ENCODE measurements at places on chromosomes 12 and 14.

DNA sequence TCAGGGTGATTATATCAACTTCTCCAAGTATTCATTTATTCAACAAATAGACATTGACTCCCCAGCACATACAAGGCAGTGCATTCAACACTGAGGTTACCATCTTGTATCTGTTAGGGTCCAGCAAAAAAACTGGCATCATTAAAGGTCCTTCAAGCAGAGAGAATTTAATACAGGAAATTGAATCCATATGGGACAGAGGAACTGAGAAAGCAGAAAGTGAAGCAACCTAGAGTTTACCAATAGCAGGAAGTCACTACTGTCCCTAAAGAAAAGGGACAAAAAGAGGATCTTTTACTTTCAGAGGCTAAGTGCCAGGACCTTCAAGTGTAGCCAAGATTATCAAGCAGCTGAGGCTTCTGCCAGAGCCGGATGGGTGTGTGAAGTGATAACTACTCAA lies 237.8 kb upstream of the TBX3 start:
- no peak for DNase-seq

DNA sequence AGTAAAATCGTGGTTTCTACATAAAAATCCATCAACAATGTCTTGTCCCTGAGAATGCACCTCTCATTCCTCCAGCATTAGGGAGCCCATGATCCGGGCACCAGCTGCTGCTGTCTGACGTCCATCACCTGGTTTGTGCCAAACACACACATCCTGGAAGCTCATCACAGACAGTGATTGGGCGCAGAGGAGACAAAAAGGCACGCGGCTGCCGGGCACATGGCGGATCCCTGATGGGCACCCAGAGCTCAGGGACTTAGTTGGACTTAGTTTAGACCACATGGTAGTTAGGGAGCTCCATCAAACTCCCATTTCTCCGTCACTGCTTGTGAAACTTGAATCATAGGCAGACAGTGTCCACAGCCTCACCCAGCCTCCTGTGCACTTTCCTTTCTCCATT lies 1059.3 kb downstream of the TMEM121 start:
- DNase-seq = no peak

DNA sequence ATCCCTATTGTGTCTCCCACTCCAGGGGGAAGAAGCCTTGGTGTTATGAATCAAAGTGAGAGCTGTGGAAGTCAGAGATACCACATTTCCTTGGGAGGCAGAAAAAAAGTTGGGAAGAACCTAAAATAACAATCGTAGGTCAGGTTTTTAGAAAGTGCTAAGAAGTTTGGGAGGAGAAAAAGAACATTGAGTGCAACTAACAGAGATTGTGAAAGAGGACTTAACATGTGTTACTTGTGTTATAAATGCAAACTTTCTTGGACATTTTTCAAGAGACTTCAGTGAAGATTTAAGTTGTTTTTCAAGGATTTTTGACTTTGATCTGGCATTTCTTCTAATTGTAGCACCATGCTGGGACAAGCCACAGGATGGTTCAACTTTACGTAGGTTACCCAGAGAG lies 7.8 kb upstream of the ERP27 start:
- DNase-seq = no peak

GRCh38 chr12:124032265-124032886 lies 59.4 kb downstream of the ZNF664 start:
- peak; percentile 74 for DNase-seq

- DNase-seq = no peak
Observed at GRCh38 chr14:60508363-60508706, 611 bp upstream of the SIX6 start.

GRCh38 chr12:32548691-32549281 lies 130.3 kb upstream of the DNM1L start:
- no peak for DNase-seq

DNA sequence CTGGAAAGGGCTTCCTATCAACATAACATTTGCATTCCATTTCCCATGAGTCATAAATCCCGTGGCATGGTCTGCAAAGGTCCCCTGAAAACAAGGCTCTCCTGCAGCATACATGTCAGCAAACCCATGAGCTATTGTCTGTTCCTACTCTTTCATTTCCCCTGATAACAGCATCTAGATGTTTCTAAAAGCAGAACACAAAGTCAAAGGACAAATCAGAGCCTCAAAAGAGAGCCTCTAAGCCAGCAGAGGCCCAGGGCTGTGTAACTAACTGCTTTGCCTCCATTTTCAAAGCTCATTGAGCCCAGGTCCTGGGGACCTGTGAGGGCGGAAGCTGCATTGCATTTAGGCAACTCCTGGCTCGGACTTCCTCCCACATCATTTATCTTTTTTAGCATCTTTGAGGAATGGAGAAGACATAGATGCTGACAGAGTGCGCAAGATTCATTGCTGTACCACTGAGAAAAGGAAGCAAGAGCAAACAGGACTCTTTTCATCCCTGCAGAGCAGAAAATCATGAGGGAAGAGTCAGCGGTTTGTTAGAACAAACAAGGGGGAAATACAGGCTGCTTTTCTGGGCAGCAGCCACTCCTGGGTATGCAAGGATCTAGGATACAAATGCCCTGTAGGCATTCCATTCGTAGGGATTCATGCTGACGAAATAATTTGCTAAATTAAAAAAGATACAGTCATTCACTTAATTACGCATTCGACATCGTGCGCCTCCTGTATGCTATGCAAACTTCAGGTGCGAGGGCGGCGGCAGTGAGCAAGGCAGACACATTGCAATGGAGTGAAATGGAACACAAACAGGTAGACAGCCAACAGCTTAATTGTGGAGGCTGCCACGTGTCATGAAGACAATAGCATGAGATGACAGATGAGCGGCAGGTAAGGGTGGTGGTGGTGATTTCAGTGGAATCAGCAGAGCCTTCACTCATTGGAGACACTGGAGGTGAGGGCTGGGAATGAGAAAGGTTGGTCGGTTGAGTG lies 131.0 kb downstream of the TMEM132D start:
- DNase-seq = no peak

DNA sequence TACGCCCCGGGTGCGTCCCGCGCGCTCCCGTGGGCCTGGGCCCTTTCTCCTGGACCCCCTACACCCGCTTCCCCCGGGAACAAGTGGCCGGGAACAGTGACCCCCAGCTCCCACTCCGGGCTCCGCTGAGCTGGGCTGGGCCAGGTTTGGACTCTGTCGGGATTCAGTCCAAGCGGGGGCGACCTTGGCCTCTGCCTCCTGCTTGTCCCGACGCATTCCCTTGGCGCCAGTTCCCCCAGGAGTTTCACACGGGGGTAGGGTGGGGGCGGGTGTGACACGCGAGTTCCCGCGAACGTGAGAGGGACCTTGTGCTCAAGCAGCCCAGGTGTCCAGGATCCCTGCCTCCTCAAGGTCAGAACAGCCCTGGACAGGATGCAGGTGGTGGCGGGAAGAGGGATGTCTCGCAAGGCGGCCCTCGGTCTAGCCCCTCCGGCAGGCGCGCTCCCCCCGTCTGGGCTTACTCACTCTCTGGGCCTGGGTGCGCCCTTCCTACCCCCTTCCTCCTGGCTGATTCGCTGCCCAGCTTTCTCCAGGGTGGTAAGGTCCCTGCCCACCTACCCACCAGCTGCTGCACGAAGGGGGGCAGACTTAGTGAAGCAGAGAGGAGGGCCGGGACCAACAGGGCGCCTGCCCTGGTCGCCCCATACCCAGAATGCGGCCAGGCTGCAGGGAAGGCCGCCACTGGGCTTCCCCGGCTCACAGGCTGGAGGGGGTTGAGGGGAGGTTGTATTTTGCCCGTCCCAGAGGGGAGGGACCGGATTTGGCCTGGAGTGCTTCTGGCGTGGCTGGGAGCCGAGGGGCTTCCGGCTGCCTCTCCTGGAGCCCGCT lies 862 bp downstream of the CRIP2 start:
- DNase-seq = no peak

GRCh38 chr14:97070259-97070658 lies 273.1 kb downstream of the VRK1 start:
- DNase-seq = peak; percentile 51

- peak; percentile 56 for DNase-seq
Observed at GRCh38 chr12:1559676-1560091, 34.7 kb downstream of the FBXL14 start.

DNA sequence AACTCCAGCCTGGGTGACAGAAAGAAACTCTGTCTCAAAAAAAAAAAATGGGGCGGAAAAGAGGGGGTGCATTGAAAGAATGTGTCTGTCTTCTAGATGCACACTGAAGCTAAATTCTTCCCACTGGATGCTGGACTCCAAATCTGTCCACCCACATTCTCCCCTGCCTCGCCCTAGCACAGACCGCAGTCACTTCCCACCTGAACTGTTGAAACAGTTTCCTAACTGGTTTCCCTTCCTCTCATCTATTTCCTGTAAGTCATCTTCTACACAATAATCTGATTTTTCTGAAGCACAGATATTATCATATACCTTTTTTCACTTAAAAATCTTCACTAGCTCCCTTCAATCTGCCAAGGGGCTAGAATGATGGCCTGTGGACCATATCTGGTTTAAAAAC lies 1.5 kb upstream of the HCAR1 start:
- DNase-seq = no peak

DNA sequence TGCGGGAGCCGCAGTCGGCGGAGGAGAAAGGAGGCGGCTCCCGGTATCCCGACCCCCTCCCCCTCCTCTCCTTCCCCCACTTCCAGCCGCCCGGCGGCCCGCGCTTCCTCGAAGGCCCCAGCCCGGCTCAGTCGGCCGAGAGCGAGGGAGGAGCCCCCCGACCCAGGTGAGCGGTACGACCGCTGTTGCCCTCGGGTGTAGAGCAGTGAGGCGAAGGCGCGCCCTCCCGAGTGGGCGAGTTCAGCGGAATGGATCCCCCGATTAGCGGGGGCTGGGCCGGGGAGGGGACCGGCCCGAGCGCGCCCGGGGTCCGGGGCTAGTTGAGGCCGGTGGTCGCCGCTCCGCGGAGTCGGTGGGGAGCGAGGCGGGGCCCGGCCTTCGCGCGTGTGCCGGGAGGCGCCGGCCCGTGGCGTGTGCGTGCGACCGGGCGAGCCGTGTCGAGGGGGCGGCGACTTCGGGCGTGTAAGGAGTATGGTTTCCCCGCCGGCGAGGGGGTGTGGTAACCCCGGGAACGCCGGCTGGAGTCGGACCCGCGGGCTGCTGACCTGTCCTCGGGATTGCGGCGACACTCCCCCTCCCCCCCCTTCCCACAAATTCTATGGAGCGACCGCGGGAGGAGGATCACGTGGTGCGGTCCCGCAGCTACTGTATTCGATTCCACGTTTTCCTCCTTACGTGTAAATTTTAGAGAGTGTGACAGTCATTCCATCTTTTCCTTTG lies 501 bp downstream of the RIMKLB start:
- peak; percentile 84 for DNase-seq

DNA sequence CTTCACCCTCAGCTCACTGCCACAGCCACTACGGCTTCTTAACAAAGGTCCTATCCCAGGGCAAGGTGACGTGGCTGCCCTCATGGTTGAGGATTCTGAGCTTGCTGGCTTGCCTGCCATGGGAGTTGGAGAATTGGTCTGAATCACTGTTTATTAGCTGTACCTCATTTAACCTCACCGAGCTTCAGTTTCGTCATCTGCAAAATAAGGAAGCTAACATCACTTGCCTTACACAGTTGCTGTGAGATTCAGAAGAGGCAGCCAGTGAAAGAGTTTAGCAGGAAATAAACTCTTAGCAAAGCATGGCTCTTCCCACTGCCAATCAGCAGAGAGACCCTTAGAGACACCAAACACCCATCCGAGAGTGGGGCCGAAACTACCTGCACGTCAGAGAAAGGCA lies 90.1 kb upstream of the KCNA1 start:
- DNase-seq = no peak

DNA sequence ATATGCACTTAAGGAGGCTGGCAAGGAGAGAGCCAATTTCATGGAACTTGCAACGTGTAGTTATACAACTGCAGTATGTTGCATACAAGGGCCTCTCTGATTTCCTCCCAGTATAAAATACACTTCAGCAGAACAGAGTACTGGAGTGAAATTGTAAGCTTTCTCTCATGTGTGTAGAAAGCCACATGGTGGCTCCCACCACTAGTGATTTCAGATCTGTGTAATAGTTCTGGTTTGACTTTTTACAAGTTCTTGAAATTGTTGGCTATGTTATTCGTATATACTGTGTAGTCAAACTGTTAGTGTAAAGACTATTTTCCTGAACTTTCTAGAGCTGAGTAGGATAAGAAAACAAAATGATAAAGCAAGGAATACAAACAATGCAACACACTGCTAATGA lies 16.4 kb upstream of the LMO3 start:
- peak; percentile 88 for DNase-seq

DNA sequence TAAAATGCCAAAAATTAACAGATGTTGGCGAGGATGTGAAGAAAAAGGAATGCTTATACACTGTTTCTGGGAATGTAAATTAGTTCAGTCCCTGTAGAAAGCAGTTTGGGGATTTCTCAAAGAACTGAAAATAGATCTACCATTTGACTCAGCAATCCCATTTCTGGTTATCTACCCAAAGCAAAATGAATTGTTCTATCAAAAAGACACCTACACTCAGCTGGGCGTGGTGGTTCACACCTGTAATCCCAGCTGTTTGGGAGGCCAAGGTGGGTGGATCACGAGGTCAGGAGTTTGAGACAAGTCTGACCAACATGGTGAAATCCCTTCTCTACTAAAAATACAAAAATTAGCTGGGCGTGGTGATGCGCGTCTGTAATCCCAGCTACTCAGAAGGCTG lies 279.3 kb upstream of the PDE3A start:
- DNase-seq = no peak

DNA sequence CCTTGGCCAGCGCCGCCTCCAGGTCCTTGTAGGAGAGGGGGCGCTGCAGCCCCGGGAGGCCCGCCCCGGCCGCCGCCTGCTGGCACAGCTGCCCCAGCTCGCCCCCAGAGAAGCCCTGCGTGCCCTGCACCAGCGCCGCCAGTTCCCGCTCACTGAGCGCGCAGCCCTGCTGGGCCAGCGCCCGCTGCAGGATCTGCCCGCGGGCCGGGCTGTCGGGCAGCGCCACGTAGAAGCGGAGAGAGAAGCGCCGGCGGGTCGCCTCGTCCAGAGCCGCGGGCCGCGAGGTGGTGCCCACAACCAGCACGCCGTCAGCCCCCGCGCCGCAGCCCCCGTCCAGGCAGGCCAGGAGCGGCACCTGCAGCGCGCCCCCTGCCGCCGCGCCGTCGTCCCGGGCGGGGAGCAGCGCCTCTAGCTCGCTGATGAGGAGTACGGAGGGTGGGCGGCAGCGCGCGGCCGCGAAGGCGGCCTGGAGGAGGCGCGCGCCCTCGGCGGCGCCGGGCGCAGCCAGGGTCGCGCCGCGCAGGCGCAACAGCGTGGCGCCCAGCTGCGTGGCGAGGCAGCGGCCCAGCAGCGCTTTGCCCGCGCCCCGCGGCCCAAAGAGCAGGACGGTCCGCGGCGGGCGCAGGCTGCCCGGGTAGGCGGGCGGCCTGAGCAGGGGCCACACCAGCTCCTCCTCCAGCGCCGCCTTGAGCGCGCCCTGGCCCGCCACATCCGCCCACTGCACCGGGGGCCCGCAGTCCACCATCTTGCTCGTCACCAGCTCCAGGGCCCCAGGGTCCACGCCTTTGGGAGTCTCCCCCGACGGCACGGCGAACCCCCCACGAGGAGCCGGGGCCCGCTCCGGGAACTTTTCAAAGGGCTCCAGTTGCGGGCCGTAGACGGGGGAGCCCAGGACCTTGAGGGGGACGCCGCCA lies 27.7 kb downstream of the FIGNL2 start:
- peak; percentile 92 for DNase-seq

DNA sequence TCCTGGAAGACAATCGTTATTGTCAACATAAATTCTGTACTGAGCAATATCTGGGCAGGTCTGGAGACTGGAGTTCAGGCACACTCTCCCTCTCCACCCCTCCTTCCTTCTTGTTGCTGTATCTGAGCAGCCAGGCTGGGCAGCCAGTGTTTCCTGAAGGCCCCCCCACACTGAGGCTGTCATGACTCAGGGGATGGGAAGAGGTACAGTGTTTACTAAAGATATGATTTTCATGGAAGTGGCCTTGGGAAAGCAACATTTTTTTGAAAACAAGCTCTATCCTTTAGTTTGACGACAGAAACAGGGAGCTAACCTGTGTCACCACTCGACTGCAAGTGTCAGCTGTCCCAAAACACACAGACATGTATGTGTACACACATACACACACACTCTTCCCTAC lies 1485.4 kb upstream of the TMEM132C start:
- no peak for DNase-seq

Measured in brain (organoid and tissue), 16 donors.